ENCODE measurements at places on chromosomes 13 and 19. TPM values are rescaled to one million over a fixed set of nuclear protein-coding genes. Genes with fewer than 3 reads are reported as not detected.

- no peak for DNase-seq
Observed at GRCh38 chr19:9967326-9967725, 31.0 kb upstream of the OLFM2 start.

DNA sequence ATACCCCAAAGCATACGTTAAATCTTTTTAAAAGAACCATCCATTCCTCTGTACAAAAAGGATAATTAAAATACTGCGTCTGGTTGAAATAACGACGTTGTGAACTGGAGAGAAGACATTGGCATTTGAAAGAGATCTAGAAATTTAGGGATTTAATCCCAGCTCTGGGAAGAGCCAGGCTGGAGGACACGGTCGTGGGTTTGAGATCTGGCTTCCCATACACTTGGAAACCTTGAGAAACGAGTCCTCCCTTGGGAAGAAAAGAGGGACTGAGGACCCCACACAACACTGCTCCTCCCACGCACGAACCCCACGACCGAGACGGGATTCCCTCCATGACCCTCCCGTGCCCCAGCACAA, 625 bp downstream of the ZNF709 start:
- DNase-seq, result no peak

DNA sequence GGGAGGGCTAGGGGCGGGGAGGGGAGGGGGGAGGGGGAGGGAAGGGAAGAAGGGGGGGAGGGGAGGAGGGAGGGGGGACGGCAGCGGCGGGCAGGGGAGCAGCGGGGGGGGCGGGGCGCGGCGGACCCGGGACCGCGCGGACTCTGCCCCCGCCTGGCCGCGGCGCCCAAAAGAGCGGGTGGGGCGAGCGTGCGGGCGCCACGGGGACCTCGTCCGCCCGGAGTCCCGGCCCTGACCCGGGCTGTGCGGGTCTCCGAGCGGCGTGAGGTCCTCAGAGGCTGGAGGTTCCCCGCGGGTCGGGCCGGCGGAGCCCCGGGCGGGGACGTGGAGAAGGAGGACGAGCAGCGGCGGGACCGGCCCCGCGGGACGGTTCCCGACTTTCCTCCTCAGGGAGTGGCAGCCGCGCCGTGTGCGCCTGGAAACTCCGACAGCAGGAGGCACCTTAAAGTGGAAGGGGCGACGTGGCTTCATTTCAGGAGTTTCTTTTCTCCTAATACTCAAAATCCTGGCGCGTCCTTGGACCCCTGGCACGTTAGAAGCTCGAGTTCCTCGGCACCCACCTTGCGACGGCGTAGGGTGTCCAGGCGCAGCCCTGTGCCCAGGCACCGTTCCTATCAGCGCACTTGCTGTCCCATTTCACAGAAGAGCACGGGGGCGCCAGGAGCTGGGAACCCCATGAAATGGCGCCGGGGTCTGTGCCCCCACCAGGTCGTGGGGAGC, 518 bp upstream of the PLPP2 start:
- no peak for DNase-seq

The RBM26 gene
- total RNA-seq, result 43.6 TPM

The KLK15 gene
- total RNA-seq, result not detected

DNA sequence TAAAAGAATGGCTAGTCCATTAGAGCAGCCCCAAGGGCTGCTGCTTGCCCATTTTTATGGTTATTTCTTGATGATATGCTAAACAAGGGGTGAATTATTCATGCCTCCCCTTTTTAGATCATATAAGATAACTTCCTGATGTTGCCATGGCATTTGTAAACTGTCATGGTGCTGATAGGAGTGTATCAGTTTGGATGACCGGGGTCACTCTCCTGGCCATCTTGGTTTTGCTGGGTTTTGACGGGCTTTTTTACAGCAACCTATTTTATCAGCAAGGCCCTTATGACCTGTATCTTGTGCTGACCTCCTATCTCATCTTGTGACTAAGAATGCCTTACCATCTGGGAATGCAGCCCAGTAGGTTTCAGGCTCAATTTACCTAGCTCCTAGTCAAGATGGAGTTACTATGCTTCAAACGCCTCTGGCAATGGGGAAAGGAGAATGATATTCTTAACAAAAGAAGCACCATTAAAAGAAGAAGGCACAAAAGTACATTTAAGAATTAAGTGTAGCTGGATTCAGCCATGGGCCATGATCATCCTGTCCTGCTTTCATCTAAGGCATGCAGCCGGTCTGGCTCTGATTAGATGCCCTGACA, 1156.0 kb downstream of the PCDH9 start:
- DNase-seq, result no peak

- DNase-seq, result no peak
Observed at GRCh38 chr19:56476651-56477428, at the start of gene ZNF667. TSS of gene ZNF667 (minus strand) at chr19:56477345. CDS start at chr19:56462370, 14,975 bp downstream.

- DNase-seq, result no peak
Observed at GRCh38 chr19:18675779-18676178, 7.7 kb upstream of the CRTC1 start.

The IGFL2 gene
- total RNA-seq, result not detected

GRCh38 chr13:49112782-49113525, 107.2 kb upstream of the MLNR start:
- no peak for DNase-seq

DNA sequence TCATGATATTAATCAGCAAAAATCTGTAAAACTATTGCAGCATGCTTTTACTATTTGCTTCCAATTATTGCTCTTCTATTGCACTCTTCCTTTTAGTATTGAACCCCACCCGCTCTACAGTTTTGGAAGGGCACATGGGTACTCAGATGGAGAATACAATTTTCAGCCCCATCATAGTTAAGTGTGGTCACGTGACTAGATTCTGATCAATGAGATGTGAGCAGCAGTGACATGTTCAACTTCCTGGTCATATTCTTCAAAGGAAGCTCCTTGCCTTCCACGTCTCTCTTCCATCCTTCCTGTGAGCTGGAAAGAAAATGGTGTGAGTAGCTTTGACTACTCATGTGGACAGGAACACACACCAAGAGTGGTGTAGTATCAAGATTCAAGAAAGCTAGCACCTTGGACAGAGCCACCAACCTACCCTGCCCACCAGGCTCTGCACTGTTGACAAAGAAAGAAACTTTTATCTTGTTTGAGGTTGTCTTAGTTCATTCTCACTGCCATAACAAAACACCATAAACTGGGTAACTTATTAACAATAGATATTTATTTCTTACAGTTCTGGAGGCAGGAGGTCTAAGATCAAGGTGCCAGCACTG, 3.8 kb upstream of the FGF14 start:
- DNase-seq, result no peak

All from breast epithelium (tissue), 4 donors.